Liver (tissue), 10 donors: ENCODE measurements at places on chromosomes 4 and X. TPM values are rescaled to one million over a fixed set of nuclear protein-coding genes. Genes with fewer than 3 reads are reported as not detected.

- no peak for DNase-seq
Observed at GRCh38 chr4:21192367-21192766, 492.1 kb downstream of the PACRGL start.

DNA sequence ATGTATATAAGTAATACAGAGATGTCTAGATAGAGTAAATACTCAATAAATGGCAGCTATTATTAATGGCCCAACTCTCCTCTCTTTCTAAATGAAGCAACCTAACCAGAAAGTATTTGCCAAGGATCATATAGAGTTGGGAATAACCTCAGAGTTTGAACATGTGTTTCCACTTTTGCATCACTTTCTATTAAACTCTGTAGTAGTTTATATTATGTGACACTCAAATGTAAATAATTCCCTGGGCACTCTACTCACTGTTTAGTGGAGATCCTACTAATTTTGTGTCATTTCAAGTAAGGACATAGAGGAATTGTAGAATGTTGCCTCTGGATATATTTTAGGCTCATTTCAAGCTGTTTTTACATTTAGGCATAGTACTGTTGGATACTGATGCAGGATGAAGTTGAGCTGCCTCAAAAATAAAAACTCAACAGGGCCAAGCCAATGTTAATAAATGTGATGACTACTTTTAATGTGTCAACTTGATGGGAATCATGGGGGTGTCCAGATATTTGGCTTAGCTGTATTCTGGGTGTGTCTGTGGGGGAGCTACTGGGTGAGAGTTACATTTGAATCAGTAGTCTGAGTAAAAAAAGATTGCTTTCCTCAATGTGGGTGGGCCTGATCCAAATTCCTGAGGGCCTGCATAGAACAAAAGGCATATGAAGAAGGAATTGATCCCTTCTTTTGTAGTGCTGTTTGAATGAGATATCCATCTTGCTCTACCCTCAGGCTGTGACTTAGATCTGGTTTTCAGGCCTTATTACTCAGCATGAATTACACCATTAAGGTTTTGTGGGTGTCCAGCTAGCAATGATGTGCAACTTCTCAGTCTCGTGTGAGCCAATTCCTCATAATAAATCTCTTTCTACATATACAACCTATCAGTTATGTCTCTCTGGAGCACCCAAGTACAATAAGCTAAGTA, 1368.2 kb downstream of the STIM2 start:
- DNase-seq: no peak

DNA sequence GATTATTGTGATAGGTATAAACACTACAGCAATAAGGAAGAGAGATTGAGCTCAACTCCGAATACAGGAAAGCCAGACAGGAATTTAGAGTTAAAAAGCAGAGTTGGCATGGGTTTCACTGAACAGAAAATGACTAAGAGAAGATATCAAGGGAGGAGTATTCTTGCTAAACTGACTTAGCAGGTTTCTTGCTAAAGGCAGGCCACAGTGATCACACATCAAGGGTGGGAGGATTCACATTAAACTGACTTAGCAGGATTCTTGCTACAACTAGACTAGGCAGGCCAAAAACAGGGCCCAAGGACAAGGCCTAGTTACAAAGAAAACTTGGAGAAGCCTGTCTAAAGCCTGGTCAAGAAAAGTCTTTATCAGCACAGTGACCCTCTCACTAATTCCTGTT, 195.1 kb downstream of the MAGEB5 start:
- no peak for DNase-seq

TMPRSS11A gene
- polyA plus RNA-seq: 0.01 TPM

MAGEA4 gene
- not detected for polyA plus RNA-seq

PLAC8 gene
- 8.1 TPM for polyA plus RNA-seq
